ENCODE measurements at places on chromosomes 11 and 22.
A peak's percentile ranks its signal among the peaks of the same experiment; 100 is the strongest.

DNA sequence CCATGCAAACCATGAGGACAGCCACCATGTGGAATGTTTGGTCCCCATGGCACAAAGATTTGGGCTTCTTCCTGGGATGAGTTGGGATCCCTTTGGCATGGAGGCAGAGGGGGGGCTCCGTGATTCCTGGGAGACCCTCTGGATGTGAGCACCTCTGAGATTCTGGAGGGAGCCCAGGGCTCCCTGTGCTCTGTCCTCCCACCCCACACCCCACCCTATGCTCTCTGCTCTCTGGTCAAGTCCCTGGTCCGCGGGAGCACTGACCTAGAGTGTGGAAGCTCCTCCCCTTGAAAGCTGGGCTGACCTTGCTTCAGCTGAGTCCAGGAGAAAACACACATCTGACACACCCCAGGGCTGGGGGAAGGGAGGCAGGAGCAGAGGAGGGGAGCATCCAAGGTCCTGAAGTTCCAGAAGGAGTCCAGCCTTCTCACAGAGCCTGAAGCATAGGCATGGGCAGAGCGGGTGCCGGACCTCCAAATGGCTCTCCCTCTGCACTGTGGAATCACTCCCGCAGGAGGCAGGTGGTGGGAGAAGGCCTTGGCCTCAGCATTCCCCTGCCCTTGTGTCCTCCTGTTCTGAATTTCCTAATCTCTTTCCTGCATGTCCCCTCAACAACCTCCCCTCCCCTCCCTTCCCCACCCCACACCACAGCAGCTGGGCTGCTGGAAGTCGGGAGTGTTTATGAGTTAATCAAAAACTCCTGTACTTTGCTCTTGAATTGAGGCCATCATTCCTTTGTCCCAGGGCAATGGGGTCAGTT is 25.7 kb upstream of the OAF start:
- no peak for DNase-seq

- no peak for DNase-seq
Observed at GRCh38 chr22:34102633-34103032, 182.4 kb upstream of the LARGE1 start.

DNA sequence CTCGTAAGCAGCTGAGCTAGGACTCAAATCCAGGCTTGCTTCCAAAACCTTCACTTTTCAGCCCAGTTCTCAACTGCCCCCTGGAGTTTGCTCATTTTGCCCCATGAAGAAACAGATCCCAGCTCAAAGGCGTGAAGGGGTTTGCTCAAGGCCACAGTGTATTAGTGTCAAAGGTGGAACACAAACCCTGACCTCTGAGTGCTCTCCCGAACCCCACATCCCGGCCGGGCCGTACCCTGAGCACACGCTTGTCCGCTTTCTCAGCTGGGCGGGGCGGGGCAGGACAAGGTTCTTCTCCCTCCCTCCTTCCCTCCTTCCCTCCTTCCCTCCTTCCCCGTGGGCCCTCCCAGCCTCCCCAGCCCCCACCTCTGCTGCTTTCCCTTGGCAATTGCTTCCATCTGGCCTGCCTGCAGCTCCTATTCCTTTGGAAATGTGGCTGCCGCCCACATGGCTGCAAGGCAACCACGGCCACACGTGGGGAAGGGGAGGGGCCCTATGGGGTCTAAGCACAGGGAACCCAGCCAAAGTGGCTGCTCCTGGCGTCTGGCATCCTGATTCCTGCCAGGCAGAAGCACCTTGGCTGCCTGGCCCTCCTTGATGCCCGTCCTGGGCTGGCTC is 4.1 kb downstream of the ST3GAL4 start:
- no peak for DNase-seq

GRCh38 chr11:35714882-35715627 is 52.5 kb downstream of the TRIM44 start:
- DNase-seq: no peak

DNA sequence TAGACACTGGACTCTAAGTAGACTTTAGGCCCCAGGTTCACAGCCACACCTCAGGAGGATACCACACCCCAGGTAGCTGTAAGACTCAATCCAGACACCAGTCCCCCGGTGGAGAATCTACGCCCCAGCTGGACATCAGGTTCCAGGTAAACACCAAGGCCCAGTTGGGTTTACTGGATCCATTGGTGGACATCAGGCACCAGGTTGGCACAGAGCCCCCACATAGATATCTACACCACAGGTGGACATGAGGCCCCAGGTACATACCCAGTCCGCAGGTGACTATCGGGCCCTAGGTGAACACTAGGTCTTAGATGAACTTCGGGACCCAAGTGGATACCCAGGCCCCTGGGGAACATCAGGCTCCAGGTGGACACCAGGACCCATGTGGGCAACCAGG is 58.9 kb upstream of the SEPTIN5 start:
- DNase-seq: no peak

DNA sequence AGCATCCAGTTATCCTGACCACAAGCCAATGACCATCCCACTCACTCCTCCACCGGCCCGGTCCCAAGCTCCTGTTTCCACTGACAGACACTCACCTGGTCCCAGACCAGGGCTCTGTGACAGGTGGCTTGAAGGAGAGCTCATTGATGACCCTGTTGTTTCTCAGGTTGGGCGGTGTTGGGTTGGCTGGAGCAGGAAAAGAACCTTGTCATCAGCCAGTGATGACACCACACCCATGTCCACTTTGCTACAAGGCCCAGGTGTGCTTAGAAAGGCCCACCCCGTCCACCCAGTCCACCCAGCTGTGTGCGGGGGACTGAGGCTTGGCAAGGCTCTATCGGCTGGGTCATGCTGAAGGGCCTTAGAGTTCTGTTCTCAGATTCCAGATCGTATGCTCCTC is 42.9 kb downstream of the GAB4 start:
- no peak for DNase-seq

DNA sequence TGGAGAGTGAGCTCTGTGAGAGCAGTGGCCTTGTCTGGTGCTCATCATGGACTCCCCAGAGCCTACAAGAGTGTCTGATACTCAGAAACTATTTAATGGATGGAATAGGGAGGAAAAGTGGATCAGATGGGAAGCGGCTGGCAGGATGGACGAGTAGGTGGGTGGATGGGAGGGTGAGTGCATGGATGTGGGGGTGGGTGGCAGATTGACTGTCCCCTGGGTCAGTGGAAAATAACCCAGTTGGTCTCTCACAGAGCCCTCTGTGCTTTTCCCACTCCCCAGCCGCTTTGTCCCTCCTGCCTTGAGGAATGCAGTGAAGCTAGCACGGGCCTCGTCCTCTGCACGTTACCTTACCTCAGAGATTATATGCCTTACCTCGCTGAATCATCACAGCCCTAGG is 5.9 kb downstream of the SPI1 start:
- no peak for DNase-seq

- no peak for DNase-seq
Observed at GRCh38 chr11:77967753-77968152, 26.7 kb downstream of the INTS4 start.

GRCh38 chr11:117430293-117430955 is 102.8 kb downstream of the CEP164 start:
- no peak for DNase-seq

DNA sequence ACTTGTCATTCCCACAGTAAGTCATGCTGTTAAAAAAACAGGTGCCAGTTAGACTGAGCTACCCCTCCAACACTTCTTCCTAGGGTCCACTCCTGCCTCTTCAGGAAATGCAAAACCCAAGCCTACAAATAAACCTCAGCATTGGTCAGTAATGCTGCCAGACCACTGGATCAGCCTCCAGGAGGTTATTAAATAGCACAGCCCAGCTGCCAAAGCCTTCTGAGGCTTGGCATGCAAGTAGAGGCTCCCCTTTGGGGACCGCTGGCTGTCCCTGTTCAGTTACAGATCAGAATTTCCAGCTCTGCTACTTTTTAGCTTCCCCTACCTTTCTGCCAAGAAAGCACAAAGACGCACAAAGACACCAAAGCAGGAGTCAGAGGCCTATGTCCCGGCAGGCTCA is 33.3 kb downstream of the ABTB2 start:
- no peak for DNase-seq

GRCh38 chr11:64562723-64563351 is 28.2 kb upstream of the SLC22A12 start:
- no peak for DNase-seq

DNA sequence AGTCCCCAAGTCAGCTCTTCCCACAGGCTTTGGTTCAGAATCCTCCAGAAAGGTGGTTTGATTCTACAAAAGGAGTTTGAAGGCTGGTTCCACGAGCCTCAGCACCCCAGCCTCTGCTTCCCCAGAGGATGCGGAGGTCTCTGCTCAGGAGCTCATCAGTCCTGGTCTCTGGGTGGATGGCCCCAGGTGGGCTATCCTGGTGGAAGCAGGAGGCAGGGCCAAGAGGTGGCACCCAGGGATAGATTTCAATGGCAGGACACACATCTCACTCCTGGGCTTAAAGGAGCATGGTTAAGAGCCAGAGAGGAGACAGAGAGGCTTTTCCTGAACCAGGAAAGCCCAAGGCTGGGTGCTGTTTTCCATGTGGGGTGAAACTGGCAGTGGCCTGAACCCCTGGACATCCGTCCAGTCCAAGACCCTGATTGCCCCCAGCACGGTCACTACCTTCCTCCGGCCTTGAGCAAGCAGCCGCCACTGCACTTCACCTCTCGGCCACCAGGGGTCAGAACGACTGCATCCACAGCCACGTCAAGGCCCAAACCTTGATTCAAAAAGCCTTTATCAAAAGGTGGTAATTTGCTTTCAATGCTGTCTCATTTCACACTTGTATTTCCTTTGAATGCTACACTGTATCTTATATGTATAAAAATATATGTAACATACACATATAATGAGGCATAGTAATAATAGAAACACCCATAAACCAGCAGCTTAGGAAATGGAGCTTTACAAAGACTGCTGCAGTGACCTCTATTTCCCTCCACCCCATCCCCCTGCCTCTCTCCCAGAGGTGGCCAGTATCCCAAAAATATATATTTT is 19.3 kb upstream of the FXYD2 start:
- DNase-seq: peak; percentile 81

DNA sequence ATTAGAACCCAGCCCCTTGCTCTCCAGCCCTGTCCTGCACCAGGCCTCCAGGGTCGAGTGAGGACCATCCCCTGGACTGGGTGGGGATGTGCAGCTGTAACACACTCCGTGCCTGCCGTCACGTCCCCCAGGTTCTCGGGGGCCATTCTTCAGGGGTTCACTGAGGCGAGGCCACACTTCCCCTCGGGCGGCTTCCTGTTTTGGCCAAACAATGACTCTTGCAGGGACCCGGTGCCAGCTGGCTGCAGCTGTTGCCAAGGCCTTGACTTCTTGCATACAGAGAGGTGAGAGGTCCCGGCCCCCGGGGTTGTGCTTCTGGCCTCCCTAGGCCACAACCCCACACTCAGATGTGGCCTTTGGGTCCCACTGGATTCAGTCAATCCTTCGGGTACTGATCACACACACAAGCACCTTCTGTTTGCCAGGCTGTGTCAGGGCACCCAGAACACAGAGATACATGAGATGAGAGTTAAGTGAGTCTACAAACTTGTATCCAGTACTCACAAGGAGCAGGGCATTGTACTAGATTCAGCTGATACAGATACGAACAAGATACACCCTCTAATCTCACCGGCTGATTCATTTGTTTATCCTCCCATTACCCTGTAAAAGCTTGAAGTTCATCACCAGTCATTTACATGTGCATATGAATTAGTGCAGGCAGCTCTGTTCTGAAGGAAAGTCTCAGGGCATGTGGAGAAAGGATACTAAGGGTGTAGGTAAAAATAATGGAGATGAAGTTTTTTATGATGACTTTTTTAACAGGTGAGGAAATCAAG is 32.9 kb downstream of the LRRC32 start:
- DNase-seq: no peak

GRCh38 chr11:106276859-106277436 is 199.5 kb downstream of the AASDHPPT start:
- DNase-seq: no peak

DNA sequence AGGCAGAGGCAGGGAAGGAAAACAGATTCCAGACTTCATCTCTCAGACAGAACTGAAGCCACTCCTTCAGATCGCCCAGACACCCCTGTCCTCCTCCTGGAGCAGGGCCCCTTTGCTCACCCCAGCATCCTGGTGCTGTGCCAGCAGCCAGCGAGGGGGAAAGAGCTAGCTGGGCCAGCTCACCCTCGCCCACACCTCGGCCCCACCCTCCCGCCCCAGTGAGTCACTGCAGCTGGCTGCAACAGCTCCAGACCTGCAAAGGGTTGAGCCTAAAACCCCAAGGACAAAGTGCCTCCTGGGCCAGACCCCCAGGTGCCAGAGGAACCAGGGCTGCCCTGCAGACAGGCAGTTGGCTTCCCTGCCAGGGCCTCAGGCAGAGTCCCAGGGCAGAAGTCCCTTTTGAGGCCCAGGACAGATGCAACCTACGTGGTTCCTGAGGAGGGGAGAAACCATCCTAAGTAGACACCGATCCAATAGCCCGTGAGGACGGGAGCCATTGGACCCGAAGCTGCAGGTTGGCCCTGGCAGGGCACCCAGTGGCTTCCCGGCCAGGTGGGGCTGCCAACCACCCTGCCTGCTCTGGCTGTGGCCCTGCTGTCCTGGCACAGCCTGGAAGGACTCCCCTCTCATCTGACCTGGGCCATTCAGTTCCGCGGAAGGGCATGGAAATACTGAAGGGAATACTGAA is 7.2 kb downstream of the AHNAK start:
- no peak for DNase-seq

- no peak for DNase-seq
Observed at GRCh38 chr11:124799348-124800225, 619 bp downstream of the MSANTD2 start.
